ENCODE measurements at places on chromosomes 3 and 15. TPM values are rescaled to one million over a fixed set of nuclear protein-coding genes. Genes with fewer than 3 reads are reported as not detected.

DNA sequence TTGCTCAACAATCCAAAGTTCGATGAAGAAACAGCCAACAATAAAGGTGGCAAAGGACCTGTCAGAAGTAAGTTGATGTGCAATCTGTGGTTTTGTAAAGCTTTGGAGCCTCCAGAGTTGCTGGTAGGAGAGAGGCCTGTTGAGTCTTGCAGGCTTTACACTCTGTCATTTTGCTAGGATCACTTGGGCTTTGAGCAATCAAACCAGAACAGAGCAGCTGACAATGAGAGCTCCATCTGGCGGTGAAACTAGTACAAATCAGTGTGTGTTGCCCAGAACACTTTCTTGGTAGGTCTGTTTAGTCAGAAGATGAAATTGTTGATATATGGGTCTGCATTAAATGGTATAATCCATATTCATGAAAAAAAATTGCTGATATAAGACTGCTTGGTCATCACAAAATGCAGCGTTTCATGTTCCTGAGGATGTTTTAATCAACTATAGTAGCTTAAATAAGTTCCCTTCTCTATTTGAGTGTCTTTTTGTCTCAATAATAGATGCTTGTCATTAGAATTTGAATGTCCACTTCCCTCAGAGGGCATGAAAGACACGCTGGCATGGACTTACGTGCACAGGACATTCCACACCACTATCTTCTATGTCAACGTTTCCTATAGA, 25.7 kb downstream of the TMOD2 start:
- DNase-seq = no peak

SH2D7 gene
- not detected for total RNA-seq

SEC22C gene
- total RNA-seq = 67.4 TPM

EPHB1 gene
- total RNA-seq = 14.6 TPM
